Keratinocyte (primary cell): ENCODE measurements at places on chromosomes 2 and 18. TPM values are rescaled to one million over a fixed set of nuclear protein-coding genes. Genes with fewer than 3 reads are reported as not detected.

GRCh38 chr2:109364217-109364616, 235.2 kb downstream of the SH3RF3 start:
- DNase-seq = no peak

DPP4 gene
- 1.1 to 4.1 TPM (median 1.3 TPM) in 3 replicates for polyA plus RNA-seq

DNA sequence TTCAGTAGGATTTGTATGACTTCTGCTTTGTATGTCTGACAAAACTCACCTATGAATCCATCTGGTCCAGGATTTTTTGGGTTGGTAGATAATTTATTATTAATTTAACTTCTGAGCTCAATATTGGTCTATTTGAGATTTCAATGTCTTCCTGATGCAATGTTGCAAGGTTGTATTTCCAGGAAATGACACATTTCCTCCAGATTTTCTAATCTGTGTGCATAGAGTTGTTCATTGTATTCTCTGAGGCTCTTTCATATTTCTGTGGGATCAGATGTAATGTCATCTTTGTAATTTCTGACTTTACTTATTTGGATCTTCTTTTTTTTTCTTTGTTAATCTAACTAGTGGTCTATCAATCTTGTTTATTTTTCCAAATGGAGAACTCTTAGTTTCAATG, 584.7 kb upstream of the SETBP1 start:
- no peak for DNase-seq

EIPR1 gene
- polyA plus RNA-seq = 44.3 to 56.2 TPM (median 49.3 TPM) in 3 replicates

GTF2A1L gene
- not detected in 3 replicates for polyA plus RNA-seq

DNA sequence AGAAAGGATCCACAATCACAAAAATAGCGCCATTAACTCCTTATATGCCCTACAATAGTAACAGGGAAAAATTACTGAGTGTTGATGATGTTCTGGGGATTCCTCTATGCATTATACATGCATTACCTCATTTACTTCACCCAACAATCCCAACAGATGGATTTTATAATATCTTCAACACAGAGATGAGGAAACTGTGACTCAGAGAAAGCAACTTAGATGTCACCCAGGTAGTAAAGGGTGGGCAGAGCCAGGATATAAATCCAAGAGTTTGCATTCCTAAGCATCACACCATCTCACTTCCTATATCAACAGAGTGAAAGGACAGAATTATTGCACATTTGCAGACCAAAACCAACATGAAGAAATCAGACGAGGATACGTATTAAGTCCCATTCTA, 144.2 kb downstream of the TCF4 start:
- no peak for DNase-seq

GRCh38 chr2:67294218-67294617, 102.9 kb upstream of the ETAA1 start:
- DNase-seq = no peak

- no peak for DNase-seq
These were observed 53.5 kb upstream of the ZNF516 start for GRCh38 chr18:76548541-76548940.

DNA sequence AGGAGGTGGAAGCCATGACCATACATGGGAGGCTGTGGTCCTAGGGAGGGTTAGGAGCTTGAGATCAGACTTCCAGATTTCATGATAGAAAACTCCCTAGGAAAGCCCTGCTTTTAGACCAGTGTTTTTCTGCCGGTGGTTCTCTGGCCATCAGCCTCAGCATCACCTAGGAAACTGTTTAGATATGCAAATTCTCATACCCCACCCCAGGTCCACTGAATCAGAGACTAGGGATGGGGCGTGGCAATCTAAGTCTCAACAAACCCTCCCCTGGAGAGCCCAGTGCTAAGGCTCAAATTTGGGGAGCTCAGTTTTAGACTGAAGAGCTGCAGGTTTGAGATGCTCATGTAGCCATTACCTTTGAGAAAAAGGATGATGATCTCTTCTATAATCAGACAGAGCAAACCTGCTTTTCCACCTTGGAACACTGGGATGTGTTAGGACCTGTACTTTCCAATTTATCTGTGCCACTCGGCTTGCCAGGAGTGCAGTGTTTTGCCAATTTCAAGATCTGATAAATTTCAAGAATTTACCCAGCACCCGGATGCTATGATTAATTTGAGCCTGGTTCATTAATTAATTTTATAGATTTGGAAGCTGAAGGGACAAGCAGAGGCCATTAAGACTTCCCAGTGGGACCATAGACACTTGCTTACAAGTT, 31.5 kb upstream of the LYPD6B start:
- no peak for DNase-seq

EML6 gene
- 0.26 to 2.0 TPM (median 0.96 TPM) in 3 replicates for polyA plus RNA-seq

EFHD1 gene
- not detected in 3 replicates for polyA plus RNA-seq

- DNase-seq = no peak
These were observed 42.0 kb downstream of the MAP3K20 start for GRCh38 chr2:173117678-173118077.

DNA sequence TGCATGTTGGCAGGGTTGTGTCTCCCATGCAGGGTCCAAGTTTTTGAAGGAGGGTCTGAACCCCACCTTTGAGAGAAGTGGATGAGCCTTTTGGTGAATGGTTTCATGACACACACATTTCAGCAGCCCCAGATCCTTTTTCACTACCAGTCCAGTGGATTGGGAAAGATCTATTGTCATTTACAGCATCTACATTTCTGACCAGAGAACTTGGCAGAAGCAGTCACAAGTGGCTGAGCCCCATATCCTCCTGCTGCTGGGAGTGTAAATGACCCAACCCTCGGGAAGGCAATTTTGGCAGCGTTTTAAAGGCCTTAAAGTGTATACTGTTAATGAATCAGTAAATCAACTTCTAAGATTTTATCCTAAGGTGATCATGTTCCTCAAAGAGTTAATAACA, 174.1 kb upstream of the RASGRP3 start:
- no peak for DNase-seq

DNA sequence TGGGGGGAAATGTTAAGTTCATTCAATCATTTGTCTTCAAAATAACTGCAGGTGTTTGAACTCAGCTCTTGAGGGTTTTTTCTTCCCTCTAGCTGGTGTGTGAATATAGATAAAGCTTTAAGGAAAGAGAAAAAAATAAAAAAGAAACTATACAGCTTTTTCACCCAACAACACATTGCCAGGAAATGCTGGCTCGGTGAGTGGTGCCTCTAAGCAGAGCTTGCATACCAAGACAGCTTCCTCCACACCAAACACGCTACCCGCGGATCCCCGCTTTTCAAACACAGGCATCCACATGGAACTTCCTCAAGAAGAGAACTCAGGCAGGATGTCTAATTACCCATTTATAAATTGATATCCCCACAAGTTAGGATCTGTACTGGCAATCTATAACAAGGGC, 69.8 kb upstream of the TANK start:
- no peak for DNase-seq

ASB18 gene
- polyA plus RNA-seq = not detected in 3 replicates

ARHGAP25 gene
- polyA plus RNA-seq = 15.9 to 28.6 TPM (median 25.3 TPM) in 3 replicates

GALNT5 gene
- 6.8 to 10.9 TPM (median 8.3 TPM) in 3 replicates for polyA plus RNA-seq

DNA sequence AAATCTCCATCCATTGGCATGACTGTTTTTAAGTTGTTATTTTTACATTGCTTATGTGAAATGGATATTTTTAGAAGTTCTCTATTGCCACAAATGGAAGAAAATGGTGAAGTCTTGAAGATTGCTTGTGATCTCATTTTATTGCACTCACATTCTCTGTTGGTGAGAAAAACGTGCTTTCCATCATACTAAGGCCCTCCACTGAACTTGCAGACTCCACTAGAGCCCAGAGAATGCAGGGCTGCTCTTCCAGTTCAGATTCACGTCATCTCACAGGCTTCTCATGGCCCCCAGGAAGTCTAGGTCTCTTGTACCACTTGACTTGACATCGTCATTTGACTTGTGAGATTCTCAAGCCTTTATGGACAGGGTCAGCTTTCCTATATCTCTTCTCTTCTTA, 254.8 kb upstream of the COPS8 start:
- no peak for DNase-seq

DNA sequence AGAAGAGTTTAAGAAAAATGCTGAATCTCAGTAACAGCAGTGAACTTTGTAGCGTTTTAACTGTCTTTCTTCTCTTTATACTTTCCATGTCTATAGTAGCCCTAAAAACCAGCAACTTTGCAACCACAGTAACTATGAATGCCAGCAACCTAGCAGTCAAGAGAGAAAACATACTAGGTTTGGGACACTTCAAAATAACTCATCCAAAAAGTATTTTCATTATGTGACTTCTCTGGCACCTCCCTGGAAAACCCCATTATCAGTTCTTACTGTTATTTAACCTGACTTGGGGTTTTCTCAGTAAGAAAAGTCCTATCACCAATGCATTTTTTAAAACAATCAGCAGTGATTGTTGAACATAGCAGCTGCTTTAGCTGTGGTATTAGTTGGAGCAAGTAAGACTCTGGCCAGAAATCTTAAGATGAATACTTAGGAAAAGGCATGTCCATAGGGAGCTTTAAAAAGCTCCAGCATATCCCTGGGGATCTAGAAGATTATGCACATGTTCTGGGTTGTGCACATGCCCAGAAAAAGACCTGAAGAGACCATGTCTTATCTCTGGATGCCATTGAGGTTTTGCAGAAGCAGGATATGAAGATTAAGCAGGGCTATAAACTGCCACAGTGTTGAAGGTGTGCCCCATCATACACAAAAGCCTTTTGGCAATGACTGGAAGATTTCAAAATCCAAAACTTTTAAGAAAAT, 411.3 kb downstream of the CMPK2 start:
- DNase-seq = no peak

RPS27A gene
- 1,786 to 2,341 TPM (median 2,021 TPM) in 3 replicates for polyA plus RNA-seq

NCOA1 gene
- 3.7 to 5.7 TPM (median 5.0 TPM) in 3 replicates for polyA plus RNA-seq
